ENCODE measurements at places on chromosomes 1 and 21.

GRCh38 chr21:46145159-46145839 is 10.1 kb downstream of the FTCD start:
- DNase-seq = no peak

DNA sequence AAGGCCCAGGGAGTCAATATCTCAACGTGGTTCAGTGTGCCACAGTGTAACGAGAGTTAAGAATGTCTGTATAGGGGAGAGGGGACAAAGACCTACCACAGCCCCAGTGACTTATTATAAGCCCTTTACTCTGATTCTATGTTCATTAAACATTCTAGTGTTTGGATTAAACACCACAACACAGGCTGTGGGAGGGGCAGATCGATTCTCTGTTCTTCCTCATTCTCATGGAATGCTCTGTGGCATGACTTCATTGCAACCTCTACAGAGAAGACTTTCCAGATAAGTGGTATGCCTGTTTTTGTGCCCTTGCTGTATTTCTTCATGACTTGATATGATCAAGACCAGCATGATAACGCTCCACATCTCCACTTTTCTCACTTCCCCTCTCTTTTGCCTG is 39.0 kb upstream of the CD5L start:
- DNase-seq = no peak

- DNase-seq = no peak
Measured at GRCh38 chr21:40923407-40923806, 76.4 kb upstream of the DSCAM start.

DNA sequence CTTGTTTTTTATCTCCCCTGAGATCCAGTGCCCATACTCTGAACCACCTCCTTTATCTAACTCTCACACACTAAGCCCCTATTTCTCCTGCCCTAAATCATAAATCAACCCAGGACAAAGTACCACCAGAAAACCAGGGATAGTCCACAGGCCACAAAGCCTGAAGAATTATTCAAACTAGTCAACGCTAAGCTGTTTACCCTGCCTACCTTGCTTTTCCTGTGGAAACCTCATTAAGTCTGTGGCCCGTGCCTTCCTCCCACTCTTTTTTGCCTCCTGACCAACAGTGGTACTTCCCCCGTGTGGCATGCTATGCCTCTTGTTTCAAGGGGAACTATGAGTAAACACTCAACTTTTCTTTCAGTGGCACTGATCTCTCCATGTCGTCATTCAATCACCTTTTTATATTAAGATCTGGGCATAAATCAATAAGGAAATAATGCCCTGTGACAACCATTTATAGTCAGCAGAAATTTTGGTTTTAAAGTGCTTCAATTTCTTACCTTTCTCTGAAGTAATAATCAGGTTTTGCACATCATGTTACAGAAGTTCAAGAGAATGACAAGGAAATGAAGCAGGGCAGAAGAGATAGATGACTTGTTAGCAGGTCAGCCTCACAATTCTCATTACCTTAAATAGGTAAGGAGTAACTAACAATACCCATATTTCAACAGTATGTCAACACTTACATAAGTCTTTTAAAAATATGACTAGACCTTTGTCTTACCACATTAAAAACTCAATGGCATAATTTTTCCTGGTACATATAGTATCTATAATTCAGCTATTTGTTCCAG is 32.1 kb downstream of the EYA3 start:
- no peak for DNase-seq

DNA sequence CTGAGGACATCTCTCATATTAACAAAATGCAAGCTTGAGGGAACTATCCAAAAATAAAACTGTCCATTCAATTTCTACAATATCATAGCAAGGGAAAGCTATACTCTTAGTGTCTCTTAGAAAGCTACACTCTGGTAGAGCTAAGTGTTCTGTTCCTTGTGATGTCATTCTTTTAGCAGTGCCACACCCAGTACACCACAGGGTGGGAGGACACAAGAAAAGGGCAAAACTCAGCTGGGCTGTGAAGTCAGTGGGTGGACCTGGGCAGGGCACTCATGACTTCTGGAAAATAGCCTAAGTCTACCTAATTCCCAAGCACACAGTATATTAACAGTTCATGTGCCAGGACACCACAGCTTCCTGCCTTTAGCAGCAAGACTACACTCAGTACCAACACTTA is 42.2 kb upstream of the TNFSF4 start:
- no peak for DNase-seq

Data from urothelium cell line (cell line).